ENCODE measurements at places on chromosomes 11 and 22.

DNA sequence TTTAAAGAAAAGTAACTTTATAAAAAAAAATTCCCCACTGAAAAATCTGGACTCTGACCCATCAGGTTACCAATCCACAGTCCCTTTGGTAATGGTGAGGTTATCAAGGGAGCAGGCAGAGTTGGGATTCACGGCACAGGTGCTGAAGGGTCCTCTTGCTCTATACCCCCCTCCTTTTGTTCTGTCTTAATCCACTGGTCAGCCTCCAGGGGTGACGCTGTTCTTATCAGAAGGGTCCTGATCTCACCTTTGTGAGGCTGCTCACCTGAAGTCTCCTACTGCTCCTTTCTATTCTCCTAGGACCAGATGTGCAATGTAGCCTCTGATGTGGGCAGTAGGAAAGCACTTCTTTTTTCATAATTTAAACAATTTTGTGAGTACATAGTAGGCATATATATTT is 80.6 kb upstream of the E2F8 start:
- DNase-seq, result no peak

- no peak for DNase-seq
These were observed 79.5 kb downstream of the HORMAD2 start for GRCh38 chr22:30159561-30160353.

DNA sequence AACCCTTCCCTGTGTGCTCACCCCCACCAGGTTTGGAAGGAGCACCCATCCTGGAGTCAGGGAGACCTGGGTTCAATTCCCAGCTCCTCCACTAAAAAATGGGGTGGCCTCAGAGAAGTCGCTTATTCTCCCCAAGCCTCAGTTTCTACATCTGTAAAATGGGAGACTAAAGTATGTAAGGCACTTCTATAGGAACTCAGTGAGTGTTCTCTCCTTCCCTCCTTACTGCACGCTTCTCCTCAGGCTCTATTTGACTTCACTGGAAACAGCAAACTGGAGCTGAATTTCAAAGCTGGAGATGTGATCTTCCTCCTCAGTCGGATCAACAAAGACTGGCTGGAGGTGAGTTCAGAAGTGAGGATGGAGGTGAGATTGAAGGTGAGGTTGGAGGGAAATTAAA is 11.3 kb downstream of the NCF4 start:
- DNase-seq, result no peak

- DNase-seq, result no peak
These were observed 32.6 kb downstream of the IGLL5 start for GRCh38 chr22:22920104-22920654.

GRCh38 chr11:50098186-50098725 is 65.6 kb downstream of the OR4C45 start:
- DNase-seq, result no peak

- DNase-seq, result no peak
These were observed 20.1 kb downstream of the OVOL1 start for GRCh38 chr11:65806979-65807378.

DNA sequence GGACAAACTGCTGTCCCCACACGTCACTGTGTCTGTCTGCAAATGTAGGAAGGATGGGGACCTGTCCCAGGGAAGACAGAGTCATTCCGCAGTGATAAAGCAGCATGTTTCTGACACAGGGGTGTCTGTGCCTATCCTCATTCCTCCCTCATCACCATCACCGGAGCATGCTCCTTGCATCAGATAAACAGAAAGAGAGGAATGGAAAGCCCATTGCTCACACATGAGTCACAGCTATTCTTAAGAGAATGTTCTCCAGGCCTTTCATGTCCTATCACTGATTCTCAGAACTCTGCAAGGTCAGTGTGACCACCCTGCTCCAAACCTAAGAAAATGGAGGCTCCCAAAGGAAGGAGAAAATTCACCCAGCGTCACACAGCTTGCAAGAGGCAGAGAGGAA is 38.9 kb downstream of the ZNF195 start:
- DNase-seq, result no peak

DNA sequence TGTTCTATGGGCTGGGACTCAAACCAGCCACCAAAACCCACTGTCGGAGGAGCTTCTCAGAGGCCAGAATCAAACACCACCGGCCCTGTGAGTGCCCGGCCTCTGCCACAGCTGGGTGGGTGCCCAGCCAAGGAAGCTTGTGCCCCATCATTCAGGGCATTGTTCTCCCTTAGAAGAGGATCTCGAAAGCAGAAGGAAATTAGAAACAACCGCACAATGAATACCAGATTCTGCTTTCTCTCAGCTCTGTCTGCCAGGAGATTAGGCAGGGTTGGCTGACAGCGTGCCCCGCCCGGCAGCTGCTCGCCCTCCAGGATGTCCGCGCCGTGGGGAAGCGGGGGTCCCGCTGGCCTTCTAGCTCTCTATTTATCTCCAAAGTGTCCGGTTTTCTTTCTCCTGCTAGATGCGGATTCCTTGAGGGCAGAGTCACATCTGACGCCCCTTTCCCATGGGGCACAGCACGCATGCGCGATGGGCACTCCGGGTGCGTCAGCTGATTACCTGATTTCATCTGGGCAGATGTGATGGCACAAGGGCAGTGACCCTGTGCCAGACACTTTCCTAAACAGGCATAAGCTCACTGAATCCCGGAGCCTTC is 25.5 kb downstream of the SCGB1A1 start:
- DNase-seq, result peak; percentile 44

DNA sequence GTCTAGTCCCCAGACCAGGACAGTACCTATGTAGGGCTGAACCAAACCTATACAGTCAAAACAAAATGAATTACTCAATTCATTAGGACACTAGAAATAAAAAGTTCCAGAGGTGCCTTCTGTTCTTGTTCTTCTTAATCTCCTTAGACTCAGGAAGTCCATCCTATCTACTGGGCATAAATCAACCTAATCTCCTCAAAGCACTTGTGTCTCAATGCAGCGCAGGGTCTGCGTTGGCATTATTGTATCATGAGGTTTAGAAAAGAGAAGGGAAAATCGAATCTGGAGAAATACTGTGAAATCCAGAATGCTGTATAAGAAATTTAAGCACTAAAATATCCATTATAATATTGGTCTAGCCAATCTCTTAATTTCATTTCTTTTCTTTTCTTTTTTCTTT is 2.4 kb upstream of the OR10V1 start:
- no peak for DNase-seq

GRCh38 chr11:11740836-11741235 is 100.9 kb upstream of the USP47 start:
- no peak for DNase-seq

Data from stimulated activated CD4-positive, alpha-beta T cell treated with anti-CD3 and anti-CD28 coated beads, Interleukin-2, amount 100 ng/mL, for 24 hours (primary cell).